ENCODE measurements at places on chromosomes 5 and 9.

DNA sequence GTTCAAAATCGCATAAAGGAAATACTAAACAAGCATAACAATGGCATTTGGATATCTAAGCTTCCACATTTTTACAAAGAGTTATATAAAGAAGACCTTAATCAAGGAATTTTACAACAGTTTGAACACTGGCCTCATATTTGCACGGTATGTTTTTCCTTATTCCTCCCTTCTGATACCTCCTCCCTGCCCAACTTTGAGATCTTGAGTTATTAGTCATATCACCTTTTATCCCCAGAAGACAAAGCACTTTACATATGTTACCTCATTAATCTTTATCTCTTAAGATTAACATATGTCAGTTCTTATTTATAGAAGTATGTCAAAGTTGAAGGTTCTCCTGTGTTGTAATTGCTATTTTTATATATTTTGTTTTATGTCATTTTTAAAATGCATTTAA lies 29.8 kb downstream of the TDRD7 start:
- DNase-seq = no peak

DNA sequence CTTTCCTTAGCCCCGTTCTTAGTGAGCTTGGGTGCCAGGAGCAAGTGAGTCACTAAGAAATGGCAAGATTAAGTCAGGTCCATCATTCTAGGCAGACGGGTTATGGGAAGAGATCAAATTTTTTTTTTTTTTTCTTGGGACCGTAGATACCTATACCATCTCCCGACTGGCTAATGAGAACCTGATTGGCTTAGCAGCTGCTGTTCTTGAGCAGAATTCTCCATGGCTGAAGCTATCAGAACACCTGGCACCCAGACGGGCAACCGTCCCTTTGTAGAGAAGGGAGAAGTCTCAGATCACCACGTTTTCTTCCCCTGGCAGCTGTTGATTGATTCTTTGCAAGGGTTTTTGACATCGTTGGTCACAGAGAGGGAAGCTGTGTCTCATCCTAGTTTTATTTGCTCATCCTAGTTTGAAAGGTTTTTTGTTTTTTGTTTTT lies 78.6 kb downstream of the AOPEP start:
- no peak for DNase-seq

- DNase-seq = peak; percentile 6
Observed at GRCh38 chr5:85052826-85053225, 668.1 kb upstream of the EDIL3 start.

DNA sequence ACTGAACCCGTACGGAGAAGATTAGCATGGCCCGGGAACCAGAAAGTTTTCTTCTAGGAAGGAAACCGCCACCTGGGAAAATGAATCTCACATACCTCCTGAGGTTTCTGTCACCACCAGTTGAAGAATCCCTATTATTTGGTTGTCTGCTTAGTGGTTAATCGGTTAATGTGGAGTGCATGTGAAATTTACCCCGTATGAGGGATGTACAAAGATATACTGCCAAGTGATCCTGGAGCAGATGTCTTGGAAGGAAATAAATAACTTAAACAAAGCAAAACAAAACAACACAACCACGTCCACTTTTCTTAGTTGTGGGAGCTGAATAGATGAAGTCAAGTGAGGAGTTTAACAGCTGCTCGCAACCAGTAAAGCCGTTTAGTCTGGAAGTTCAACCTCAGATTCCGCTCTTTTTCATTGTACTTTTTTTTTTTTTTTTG lies 3.8 kb downstream of the DMRT2 start:
- no peak for DNase-seq

- no peak for DNase-seq
Observed at GRCh38 chr5:10031817-10032216, 217.9 kb downstream of the ATPSCKMT start.

DNA sequence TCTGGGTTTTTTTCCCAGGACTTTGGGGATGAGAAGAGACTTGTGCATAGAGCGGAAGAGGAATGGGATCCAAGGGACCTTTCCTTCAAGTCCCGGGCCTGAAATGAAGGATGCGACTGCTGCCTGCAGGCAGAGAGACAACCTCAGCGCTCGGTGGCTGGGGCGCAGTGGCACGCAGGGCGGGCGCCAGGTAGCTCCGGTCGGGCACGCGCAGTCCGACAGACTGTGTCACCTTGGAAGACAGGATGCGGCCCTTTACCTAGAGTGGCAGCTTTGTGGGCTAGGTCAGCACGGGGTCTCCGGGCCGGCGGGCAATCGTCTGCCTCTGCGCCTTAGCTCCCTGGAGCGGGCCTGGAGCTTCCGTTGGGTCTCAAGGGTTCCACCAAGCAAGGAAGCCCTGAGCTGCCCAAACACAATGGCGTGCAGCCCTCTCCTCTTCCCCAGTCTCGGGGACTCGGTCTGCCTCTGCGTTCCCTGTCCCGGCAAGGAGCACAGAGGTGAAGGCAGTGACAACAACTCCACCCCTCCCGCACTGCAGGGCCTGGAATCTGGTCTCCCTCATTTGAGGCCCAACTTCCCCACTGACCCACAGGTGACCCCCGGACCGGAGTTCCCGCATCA lies 6.0 kb downstream of the BARX1 start:
- no peak for DNase-seq

DNA sequence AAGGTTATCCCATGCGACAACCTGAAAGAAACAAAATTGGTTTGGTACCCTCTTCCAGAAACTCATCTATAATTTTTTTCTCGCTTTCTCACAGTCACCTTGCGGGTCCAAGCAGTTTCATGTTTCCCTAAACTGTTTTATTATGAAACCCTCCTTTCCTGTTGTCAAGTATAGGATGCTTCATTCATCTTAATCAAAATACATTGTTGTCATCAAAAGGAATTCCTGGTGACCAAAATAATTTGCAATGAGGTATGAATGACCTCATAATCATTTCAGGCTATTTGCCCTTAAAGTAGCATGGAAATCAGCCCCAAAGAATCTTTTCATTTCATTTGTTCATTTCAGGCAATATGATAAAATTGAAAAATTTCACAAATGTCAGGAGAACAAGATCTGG lies 503.0 kb downstream of the SPATA31D1 start:
- DNase-seq = peak; percentile 30

- DNase-seq = no peak
Observed at GRCh38 chr5:158903006-158903405, 196.7 kb downstream of the EBF1 start.

DNA sequence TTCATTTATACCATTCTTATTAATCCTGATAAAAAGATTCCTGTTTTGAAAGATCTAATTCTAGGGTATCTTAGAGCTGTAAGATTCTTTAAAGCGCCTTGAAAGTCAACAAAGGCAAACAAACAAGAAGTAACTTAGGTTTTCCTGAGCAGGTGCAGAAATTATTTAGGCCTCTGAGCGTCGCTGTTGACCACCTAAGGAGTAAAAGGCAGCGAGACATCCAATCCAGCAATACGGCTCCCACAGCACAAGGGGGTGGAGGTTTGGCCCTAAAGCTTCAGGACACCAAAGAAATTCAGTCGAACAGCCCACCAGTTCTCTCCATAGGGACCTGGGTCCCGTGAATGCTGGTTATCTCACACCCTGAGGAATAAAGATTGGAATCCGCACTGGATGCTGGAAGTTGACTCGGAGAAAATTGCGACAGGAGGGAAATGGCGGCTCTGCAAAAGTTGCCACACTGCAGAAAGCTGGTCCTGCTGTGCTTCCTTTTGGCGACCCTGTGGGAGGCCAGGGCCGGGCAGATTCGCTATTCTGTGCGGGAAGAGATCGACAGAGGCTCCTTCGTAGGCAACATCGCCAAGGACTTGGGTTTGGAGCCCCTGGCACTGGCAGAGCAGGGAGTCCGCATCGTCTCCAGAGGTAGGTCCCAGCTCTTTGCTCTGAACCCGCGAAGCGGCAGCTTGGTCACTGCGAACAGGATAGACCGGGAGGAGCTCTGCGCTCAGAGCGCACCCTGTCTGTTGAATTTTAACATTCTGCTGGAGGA lies at the start of gene PCDHGA2:
TSS of gene PCDHGA2 (plus strand) at position 223 of the 769 bp plus-strand sequence.
- DNase-seq = peak; percentile 62

DNA sequence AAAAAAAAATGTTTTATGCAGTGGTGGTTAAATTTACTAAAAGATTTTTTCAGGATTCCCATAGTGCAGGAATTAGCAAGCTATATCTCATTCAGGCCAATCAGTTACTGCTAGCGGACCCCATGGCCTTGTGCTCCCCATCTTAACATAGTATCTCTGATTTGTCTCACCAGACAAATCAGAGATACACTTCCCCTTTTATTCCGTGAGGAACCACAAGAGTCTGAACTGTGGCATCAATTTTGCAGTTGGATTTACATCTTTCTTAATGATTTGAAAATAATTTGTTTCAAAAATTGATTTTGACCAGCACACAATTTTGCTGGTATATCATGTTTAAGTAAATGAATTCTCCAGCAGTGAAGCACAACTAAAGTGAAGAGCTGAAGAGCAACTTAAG lies 17.9 kb downstream of the ITGA1 start:
- DNase-seq = no peak

- no peak for DNase-seq
Observed at GRCh38 chr5:56585999-56586691, 229.2 kb upstream of the MAP3K1 start.

DNA sequence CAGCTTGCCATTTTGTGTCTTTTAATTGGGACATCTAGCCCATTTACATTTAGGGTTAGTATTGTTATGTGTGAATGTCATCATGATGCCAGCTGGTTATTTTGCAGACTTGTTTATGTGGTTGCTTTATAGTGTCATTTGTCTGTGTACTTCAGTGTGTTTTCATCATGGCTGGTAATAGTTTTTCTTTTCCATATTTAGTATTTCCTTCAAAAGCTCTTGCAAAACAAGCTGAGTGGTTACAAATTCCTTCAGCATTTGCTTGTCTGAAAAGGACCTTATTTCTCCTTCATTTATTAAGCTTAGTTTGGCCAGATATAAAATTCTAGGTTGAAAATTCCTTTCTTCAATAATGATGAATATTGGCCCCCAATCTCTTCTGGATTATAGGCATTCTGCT lies 28.5 kb upstream of the TNFSF15 start:
- DNase-seq = no peak
